Endothelial cell of umbilical vein (primary cell): ENCODE measurements at places on chromosomes 1 and 21. TPM values are rescaled to one million over a fixed set of nuclear protein-coding genes. Genes with fewer than 3 reads are reported as not detected.

- no peaks in the 10 kb centered on the region for H3K36me3 ChIP-seq
- no peak overlapping the region for H3K4me3 ChIP-seq
- no peaks in the 10 kb centered on the region for H3K4me1 ChIP-seq
These were observed 61.7 kb upstream of the PUM1 start for GRCh38 chr1:31127266-31127665.

DNA sequence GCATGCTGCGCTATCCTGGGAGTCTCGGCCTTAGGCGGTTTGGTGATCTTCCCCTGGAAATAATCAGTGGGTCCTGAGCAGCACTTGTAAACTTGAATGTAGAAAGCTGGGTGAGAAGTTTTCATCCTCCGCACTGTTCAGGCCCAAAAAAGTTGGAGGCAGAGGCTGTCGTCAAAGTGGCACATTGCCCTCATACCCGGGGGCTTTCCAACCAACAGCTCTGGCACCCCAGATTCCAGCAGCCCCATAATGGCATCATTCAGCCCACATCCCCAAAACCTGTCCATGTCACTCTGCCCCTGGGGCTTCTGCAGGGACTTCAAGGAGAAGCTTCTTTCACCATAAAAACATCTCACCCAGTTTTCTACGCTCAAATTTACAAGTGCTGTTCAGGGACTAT, 59.3 kb downstream of the TOR1AIP2 start:
- H3K4me1 ChIP-seq: peaks cover 20% of the 10 kb centered on the region
- H3K4me3 ChIP-seq: no peak overlapping the region

DNA sequence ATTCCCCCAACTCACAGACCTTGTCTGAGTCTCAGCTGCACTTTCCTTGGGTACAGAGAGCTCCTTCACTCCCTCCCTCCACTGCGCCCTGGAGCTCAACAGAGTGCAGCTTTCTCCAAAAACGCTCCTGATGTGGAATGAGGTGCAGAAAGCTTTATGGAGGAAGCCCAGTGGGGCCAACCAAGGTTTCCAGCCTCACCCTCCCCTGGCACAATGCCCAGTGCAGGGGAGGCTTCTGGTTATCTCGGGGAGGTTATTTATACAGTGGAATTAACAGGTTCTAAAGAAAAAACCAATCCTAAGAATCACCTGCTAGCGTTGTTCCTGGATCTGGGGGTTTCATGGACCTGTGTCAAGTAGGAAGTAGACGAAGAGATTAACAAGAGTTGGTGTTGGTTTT, at the start of gene ITLN1:
ITLN1 (minus strand) TSS at position 139 of the 400 bp plus-strand sequence. CDS start 303 bp downstream, outside the sequence.
- H3K4me3 ChIP-seq: no peak within 1 kb of the TSS
- H3K4me1 ChIP-seq: peaks cover 4% of the 10 kb centered on the region
- no peak within 1 kb of the TSS for H3K27ac ChIP-seq
- H3K36me3 ChIP-seq: no peaks in the 10 kb centered on the region

The ZBTB8A gene
- total RNA-seq: 9.1 and 9.6 TPM in 2 replicates

The ERI3 gene
- 45.3 and 53.5 TPM in 2 replicates for total RNA-seq

The VANGL1 gene
- total RNA-seq: 23.4 and 24.8 TPM in 2 replicates

The AMY2A gene
- total RNA-seq: not detected in 2 replicates
